ENCODE measurements at places on chromosomes 3 and 15.

- DNase-seq: no peak
Observed at GRCh38 chr3:47849186-47849698, 46.3 kb downstream of the DHX30 start.

DNA sequence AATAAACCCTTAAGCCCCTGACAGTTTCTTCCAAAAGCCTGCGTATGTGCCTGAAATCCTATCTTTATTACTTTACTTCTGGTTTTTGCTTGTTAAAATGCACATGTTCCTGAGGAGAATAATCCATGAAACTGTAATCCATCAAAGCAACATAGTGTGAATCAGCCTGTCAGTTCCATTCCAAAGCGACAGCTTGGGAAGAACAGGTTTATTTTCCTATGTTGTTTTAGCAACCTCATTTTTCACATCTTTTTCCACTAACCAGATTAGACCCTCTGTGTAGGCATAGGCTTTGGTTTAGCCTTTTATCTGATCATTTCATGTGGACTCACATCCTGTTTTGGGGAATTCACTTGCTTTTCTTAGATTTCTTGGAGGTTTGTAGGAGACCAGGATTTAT, 988.0 kb downstream of the SQOR start:
- no peak for DNase-seq

GRCh38 chr3:12752102-12752501, 7.0 kb downstream of the TMEM40 start:
- no peak for DNase-seq

GRCh38 chr3:197356275-197356674, 57.9 kb upstream of the DLG1 start:
- no peak for DNase-seq

DNA sequence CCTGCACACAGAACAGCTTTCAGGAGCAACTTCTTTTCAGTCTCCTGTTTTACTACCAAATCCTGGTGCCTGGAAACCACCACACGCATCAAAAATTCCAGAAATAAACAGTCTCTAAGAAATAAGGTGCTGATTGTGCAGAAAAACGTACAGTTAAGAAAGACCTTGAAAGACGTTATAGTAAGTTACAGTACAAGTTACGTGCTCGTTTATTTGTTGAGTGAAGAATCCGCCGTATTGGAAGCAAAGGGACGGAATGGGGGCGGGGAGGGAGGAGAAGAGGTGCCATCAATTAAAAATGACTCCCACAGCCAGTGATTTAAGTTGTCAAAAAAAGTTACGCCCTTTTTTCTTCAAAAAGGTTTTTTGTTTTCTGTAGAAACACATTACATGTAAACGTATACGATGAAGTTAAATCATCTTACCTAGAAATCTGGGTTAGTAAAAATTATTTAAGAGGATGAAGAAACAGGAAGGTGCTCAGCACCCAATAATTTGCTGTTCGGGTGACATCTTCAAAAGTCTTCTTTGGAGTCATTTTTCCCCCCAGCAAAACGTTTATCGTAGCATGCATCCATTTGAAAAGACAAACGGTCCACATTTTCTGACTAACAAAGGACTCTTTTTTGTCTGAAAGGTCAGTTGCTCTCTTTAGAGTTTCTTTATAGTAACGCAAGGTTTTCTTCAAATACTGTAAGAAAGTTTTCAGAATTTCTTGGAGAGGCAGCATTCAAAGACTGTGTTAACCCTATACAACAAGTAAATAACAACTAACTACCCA, 782 bp upstream of the UACA start:
- DNase-seq: no peak

- no peak for DNase-seq
Observed at GRCh38 chr15:98386561-98386960, 261.8 kb upstream of the IGF1R start.

DNA sequence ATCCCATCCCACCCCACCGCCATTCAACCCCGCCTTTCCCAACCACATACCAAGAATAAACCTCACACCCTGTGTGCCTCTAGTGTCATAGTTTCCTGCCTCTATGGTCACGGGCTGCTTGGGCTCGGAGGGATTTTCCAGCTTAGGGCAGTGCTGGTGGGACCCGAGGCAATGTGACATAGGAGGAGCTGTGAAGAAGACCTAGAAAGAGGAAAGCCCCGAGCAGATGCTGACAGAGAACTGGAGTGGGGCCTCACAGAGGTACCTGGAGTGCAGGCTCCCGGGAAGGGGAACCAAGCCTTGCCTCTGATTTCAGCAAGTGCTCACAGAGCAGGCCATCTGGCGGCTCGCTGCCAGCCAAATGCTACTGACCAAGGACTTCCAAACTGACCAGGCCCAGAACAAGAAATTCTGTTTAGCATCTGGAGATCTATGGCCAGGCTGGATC, 27.5 kb downstream of the BHLHE40 start:
- DNase-seq: no peak

GRCh38 chr15:39124155-39124552, 456.7 kb upstream of the THBS1 start:
- DNase-seq: no peak

All from ecto neural progenitor cell (in vitro differentiated cells).